GM10248 (cell line): ENCODE measurements at places on chromosomes 3 and 15.

DNA sequence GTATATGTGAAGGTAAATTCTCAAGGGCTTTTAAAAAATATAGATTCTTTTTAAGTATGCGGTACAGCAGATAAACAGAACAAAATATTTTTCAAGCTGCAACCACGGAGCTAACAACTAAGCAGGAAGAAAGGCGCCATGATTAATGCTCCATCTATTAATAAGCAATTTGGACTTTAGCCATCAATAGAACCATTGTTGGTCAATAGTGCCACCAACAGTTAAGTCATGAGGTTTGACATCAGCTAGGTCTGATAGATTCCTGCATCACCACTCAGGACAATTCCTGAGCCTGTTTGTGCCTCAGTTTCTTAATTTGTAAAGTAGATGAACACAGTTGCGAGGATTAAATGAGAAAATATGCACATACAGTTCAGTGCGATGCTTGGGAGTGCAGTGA lies 65.1 kb upstream of the FAM3D start:
- DNase-seq, result no peak

- no peak for DNase-seq
Observed at GRCh38 chr15:83503595-83504364, 56.6 kb downstream of the SH3GL3 start.

DNA sequence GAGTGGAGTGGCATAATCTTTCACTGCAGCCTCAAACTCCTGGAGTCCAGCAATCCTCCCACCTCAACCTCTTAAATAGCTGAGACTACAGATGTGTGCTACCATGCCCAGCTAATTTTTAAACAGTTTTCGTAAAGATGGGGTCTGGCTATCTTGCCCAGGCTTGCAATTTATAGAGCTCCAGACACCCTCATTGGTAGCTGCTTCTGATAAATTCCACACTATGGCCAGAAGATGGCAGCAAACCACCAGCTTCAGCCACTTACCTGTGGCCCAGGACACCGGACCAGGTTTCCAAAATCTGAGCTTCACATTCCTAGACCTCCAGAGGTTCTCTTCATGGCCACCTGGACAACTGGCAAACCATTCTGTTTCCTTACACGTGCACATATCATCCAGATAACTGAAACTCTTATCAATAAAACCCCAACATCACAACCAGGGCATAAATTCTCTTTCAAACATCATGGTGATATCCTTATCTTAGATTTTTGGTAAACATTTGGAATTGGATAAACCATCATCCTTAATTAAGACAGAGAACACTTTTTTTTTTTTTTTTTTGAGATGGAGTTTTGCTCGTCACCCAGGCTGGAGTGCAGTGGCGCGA lies 28.9 kb downstream of the FBXW12 start:
- DNase-seq, result peak; percentile 86

DNA sequence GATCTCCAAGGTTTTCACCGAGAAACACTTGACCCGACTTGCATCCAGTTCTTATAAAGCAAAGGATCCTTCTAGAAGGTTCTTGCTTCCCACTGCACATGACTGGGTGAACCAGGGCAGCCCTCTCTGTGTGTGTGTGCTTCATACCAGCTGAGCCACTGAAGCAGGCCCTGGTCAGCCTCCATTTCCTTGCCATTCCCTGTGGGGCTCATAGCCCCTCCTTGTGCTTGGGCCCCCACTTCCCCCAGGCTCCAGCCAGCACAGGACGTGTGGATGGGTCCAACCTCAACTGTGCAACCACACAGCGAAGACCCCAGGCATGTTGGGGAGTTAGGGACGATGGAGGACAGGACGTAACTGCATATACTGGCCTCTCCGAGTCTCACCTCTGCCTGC lies 15.5 kb downstream of the KLF15 start:
- no peak for DNase-seq

GRCh38 chr3:139355891-139356290 lies 12.1 kb downstream of the MRPS22 start:
- no peak for DNase-seq

- no peak for DNase-seq
Observed at GRCh38 chr15:40192942-40193341, 32.1 kb downstream of the BUB1B start.

DNA sequence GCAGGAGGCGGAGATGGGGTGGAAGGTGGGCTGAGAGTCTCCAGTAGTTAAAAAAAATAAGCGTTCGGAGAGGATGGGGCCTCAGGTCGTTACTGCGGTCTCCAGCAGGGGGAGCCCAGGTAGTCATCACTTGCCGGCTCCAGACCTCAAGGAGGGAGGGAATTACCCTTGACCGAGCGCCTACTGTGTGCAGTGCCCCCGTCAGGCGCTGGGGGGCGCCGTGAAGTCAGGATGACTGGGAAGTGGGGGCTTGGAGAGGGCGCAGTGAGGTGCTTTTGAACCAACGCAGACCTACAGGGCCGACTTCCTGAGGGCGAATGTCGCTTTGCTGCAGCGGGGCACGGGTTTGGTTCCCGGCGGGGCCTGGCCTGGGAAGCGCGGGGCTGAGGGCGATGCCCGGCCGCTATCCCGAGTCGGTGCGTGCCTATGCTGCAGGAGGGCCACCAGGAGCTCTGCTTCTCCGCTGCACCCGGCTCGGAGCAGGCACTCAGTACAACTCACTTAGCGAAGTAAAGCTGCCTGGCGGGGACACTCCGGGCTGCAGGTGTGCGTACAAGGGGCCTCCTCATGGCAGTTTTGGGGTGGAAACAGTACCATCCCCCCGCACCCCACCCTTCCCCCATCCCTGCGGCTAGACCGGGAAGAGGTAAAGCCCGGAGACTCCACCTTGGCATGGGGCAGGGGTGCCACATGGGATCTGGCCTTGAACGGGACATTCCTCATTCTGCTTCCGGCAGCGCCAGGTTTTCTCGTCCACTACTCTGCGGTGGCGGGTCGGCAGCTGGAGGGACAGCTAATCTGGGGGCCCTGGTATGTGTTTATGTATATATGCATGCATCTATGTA lies 79.8 kb downstream of the RHCG start:
- DNase-seq, result peak; percentile 93

DNA sequence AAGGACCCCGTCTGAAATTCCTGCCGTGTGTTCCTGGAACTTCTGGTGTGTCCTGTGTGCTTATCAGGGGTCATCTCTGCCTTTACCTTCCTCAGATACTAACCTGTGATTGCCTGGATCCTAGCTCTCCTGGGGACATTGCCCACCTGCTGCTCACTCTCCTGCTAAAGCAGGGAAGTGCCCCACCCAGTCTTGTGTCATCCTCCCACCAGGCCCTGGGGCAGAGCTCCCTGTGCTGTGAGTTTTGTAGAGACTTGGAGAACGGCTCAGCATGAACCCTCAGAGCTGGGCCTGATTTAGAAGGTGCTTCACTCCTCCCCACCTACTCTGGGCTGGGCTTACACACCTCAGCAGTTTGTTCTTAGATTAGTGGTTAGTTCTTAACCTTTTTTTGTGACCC lies 3.8 kb upstream of the TMEM44 start:
- DNase-seq, result no peak
